Activated CD4-positive, alpha-beta T cell treated with anti-CD3 and anti-CD28 coated beads, Interleukin-2, amount 50 U/mL, for 24 hours (primary cell): ENCODE measurements at places on chromosomes 5 and 9.

- DNase-seq, result no peak
Observed at GRCh38 chr9:98995971-98996504, 52.3 kb downstream of the COL15A1 start.

DNA sequence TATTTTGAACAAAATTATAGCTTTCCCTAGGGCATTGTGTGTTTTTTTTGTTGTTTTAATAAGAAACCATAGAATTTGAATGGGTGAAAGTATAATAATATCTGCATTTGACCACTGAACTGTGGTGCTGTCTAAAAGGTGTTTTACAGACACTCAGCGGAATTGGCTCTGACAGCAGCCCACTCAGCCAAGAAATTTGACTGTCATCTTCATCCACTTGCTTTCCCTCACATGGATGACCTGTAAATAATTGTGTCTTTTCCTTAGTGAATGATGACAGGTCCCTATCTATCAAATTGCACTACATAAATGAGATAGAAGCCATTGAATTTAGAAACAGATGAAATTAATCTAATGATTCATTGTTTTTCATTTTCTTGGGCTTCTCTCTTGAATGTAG is 150.0 kb downstream of the PAM start:
- DNase-seq, result no peak

GRCh38 chr9:93255494-93255867 is 71.5 kb downstream of the WNK2 start:
- DNase-seq, result no peak

DNA sequence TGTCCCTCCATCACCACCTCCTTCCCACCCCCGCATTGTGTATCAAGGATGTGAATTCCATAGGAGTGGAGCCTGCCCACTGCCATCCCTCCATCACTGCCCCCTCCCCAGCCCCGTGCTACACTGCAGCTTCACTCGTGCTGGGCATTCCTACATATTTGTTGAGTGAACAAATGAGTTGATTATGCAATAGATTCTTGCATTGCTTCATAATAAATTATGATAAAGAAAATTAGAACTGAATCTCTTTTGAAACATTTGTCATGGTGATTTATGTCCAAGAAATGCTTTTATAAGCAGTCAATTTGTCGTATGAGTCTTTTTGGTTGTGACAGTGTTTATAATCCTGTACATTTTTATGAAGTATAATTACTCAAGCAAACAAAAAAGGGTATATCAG is 83.2 kb downstream of the IRX1 start:
- no peak for DNase-seq

GRCh38 chr5:60509519-60509918 is 190.4 kb downstream of the DEPDC1B start:
- DNase-seq, result no peak

DNA sequence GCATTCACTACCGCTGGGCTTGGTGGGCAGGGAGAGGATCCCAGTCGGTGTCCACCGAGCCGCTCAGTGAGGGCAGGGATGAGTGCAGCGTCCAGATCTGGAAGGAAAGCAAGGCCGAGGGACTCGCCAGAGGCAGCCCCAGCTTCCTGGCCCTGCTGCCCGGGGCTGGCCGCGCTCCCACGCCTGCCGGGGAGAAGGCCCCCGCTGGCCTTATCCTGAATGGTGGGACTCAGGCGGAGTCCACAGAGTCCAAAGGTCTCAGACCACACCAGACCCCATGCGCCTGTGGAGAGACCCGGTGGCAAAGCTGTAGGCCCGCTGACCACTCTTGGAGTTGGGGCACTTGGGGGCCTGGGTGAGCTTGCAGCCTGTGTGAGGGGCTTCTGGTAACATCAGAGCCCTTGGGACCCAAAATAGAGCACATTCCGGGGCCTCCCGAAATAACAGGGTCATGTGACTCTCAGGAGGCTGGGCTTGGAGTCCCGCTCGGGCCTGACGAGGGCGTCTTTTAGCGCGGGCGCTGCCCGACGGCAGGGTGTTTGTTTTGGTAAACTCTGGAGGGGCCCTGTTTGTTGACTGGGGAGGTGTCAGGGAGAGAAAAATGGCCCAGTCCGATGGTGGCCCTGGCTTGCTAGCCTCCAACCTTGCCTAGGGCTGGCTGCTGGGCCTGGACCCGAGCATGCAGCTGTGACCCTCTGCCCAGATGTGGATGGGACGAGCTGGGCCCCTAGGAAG is 2.8 kb downstream of the RXRA start:
- DNase-seq, result no peak

DNA sequence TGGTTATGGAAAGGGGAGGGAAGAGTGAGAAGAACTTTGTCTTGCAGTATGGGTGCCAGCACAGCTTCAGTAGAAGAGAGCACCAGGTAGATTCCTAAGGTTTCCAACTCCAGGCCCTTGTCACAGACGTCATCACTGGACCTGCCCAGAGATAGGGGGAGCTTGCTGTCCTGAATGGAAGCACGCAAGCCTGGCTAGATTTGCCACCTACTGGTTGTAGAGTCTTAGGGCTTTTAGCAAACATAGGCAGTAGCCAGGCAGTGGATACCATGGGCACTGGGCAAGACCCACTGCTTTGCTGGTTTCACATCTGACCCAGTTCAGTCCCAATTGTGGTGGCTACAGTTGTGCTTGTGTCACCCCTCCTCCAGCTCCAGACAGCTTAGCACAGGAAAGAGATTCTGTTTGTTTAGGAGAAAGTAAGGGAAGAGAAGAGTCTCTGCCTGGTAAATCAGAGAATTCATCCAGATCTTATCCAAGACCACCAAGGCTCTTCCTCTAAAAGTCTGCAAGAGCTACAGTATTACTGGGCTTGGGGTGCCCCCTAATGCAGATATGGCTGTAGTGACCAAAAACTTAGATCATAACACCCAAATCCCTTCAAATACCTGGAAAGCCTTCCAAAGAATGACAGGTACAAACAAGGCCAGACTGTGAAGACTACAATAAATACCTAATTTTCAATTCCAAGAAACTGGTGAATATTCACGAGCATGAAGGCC is 158.9 kb downstream of the HINT1 start:
- no peak for DNase-seq

DNA sequence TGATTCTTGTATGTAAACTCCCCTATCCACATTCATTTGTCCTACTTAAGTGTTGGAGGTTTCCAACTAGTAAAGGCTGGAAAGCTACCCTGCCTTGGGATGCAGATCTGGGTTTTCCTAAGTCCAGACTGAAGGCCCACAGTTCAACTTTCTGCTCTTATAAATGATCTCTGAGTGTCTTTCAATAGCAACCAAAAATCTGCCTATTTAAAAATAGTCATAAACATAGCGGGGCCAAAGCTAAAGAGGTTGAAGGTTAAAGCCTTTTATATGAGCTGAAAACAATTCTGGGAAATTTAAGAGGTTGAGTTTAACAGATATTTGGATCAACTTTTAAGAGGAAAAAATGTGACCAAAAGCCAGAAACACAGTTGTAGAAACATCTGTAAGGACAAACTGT is 87.2 kb downstream of the NTRK2 start:
- DNase-seq, result no peak

DNA sequence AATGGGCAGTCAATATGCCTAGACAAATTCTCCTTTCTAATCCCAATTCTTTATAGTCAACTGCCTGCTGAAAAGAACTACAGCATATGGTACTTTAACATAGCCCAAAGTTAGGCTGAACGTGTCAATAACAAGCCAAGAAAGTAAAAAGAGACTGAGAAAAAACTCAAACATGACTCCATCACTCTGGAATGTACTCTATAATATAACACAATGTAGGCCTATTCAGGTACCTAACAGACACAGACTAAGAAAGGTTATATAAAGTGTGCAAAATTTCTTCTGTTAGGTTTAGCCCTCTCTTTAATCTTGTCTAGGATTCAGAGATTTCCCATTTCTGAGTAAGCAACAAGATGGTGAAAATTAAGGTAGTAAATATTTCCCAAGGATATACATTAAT is 209.7 kb upstream of the PRR16 start:
- DNase-seq, result no peak
